Dermis microvascular lymphatic vessel endothelial cell (primary cell): ENCODE measurements at places on chromosomes 1 and 21. TPM values are rescaled to one million over a fixed set of nuclear protein-coding genes. Genes with fewer than 3 reads are reported as not detected.

GRCh38 chr1:13622446-13622845 lies 38.8 kb downstream of the PDPN start:
- no peak for DNase-seq

- DNase-seq = no peak
These were observed 107.7 kb downstream of the NIBAN1 start for GRCh38 chr1:184866586-184866985.

DNA sequence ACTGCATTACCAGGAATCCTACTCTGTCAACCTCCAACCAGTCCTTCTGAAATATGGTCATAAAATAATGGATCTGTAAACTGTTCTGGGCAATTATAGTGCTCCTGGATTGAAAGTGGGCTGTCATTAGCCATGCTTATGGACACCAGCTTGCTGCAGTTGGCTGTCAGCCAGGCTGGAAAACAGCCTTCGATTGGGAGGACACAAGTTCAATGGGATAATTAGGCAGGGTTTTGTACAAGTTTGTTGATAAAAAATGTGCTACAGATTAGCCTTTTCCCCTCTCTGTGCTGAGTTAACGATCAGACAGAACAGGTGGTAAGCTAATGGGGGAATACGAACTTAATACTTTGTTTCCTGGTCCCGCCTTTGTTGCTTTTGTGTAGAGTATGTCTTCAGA lies 413.9 kb downstream of the DUSP10 start:
- no peak for DNase-seq

DNA sequence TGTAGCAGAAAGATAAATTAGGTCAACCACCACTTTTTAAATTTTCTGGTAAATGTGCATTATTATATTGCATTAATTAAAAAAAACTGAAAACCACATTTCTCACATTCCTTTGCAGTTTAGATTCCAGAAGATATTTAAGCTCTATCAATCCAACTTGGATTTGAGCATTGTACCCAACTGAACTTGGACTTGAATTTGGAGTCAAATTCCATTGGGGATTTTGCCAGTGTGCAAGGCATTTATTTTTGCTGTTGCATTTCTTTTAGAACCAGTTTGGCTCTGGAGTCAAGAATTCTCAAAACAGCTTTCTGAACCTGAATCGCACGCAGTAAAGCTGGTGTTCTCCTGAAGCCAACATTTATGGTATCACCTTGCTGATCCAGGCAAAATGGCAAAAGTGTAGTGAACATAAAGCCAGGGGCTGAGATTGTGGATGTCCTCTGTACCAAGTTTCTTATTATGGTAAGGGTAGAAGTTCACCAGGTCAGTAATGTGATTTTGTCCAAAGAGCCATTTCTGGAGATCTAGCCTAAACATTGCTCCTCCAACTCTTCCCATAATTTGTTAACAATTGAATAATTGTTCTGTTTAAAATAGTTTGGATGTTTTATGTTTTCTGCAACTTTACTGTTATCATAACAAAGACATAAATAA lies 890.9 kb downstream of the LRRIQ3 start:
- no peak for DNase-seq

- DNase-seq = no peak
These were observed 44.4 kb downstream of the RWDD3 start for GRCh38 chr1:95278173-95279006.

- DNase-seq = peak; percentile 86
These were observed at the start of gene LRRC42 for GRCh38 chr1:53946252-53947171. Gene LRRC42 (plus strand): TSS chr1:53946350. CDS start chr1:53952000, 5,650 bp downstream.

GRCh38 chr1:159144571-159144970 lies 26.8 kb upstream of the CADM3 start:
- no peak for DNase-seq

DNA sequence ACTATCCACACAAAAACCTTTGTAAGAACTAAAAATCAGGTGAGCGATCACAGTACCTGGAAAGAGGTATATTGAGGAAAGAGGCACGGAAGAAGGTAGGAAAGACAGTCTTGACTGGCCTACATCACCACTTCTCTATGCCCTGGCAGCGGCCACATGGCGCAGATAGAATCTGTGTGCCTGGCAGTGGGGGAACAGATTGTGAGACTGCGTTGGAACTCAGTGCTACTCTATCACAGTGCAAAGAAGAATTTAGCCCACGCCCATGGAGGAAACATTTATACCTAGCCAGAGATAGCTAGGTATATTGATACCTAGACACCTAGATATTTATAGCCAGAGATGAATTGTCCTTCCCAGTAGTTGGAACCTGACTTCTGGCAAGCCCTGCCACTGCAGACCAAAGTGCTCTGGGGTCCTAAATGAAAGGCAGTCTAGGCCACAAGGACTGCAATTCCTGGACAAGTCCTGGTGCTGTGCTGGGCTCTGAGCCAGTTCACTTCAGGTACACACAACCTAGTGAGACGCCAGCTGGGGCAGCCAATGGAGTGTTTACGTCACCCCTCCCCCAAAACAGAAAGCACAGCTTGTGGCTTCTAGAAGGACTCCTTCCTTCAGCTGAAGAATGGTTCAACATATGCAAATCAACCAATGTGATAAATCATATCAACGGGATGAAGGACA lies 51.9 kb downstream of the DHX9 start:
- DNase-seq = no peak

GRCh38 chr1:5770981-5771765 lies 221.1 kb downstream of the NPHP4 start:
- DNase-seq = peak; percentile 29

- no peak for DNase-seq
These were observed 147.2 kb downstream of the PCP4 start for GRCh38 chr21:40014394-40014793.

GRCh38 chr1:210239349-210240111 lies 6.9 kb downstream of the SERTAD4 start:
- DNase-seq = peak; percentile 90

DNA sequence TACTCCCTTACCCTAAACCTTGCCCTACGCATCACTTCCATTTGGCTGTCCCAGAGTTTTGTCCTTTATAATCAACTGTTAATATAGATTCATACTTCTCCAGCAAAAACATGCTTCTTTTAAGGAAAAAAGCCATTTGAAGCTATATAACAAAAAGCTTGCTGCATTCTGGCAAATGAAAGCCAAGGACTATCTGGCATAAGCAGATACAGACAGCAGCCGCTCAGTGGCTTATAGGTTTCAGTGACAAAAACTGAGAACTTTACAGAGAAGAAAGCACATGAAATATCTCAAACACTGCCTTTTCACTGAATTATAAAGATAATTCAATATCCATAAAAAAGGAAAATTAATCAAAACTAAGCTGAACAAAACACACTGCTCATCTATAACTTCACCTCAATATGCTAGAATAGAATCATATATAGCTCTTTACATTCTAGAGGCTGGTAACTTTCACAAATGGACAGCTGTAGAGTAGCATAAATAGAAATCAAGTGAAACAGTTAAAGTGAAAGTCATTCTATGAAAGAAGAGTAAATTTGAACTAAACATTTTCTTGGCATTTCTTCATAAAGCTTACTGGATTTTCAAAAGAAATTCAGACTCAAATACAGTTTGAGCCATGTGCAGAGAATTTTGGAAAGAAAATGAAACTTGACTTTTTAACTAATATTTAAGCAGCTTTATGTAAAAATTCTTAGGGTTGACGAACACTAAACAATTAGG lies 19.6 kb downstream of the CDC42BPA start:
- no peak for DNase-seq

DNA sequence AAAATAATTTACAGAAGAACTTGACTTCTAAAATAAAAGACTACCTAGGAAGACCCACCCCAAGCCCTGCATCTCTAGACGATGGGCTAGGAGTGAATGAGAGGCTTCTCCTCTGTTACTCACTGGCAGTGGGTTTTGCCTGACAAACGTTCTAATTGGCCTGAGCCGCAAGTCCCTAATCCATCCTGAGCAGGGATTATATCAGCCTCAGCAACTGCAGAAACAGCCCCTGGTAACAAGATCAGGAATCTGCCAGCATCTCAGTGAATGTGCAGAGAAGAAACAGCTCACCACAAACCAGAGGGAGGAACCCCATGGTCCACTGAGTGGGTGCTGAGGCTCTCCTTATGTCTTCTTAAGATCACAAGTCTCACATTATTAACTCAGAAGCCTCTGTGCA lies 240.6 kb downstream of the BRINP2 start:
- no peak for DNase-seq

- DNase-seq = no peak
These were observed 437.1 kb downstream of the RWDD3 start for GRCh38 chr1:95671098-95671497.

- peak; percentile 78 for DNase-seq
These were observed 42.5 kb downstream of the LGR6 start for GRCh38 chr1:202235856-202236837.

DNA sequence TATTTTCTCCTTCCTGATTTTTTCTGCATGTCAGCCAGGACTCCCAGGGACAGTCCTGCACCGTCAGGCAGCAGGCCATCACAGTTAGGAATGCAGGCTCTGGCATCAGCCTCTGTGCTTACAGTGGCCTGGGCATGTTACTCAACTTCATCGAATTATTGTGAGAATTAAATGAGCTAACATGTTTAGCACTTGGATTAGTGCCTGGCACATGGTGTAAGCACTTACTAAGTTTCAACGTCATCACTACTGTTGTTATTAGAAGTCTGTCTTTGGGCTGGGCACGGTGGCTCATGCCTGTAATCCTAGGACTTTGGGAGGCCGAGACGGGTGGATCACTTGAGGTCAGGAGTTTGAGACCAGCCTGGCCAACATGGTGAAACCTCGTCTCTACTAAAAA lies 45.1 kb downstream of the SCCPDH start:
- DNase-seq = no peak

GRCh38 chr21:41478319-41479177 lies 29.4 kb downstream of the TMPRSS2 start:
- DNase-seq = no peak

- no peak for DNase-seq
These were observed 37.3 kb downstream of the WNT2B start for GRCh38 chr1:112546076-112546475.

- no peak for DNase-seq
These were observed 17.0 kb upstream of the KNCN start for GRCh38 chr1:46568461-46568891.

DNA sequence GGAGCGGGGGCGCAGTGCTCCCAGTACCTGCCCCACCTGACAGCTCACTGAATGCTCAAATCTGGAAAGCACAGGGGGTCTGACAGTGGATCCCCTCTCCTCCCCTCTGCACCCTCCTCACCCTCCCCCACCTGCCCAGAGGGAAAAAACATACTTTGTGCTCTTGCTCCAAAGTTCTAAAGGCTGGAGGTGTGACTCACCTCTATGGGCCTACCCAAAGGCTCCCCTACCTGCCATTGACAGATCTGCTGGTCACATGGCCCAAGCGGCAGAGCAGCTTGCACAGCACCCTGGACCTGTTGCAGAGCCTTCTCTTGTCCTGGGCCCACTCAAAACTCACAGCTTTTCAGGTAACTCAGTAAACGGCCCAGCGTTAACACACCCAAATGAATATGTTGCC lies 55.7 kb downstream of the ADSS2 start:
- DNase-seq = no peak

- DNase-seq = no peak
These were observed 36.2 kb upstream of the LRRC8C start for GRCh38 chr1:89596698-89597097.

GRCh38 chr1:22967833-22968232 lies 4.8 kb downstream of the LACTBL1 start:
- DNase-seq = no peak

- peak; percentile 83 for DNase-seq
These were observed at the start of gene EFHD2 for GRCh38 chr1:15409388-15410222. Gene EFHD2 (plus strand): TSS chr1:15409888. CDS start chr1:15409972, 84 bp downstream.

- peak; percentile 52 for DNase-seq
These were observed at the start of gene C2CD2 for GRCh38 chr21:41953831-41954653. Gene C2CD2 (minus strand): TSS chr21:41954018. CDS start chr21:41953648, 370 bp downstream.

DNA sequence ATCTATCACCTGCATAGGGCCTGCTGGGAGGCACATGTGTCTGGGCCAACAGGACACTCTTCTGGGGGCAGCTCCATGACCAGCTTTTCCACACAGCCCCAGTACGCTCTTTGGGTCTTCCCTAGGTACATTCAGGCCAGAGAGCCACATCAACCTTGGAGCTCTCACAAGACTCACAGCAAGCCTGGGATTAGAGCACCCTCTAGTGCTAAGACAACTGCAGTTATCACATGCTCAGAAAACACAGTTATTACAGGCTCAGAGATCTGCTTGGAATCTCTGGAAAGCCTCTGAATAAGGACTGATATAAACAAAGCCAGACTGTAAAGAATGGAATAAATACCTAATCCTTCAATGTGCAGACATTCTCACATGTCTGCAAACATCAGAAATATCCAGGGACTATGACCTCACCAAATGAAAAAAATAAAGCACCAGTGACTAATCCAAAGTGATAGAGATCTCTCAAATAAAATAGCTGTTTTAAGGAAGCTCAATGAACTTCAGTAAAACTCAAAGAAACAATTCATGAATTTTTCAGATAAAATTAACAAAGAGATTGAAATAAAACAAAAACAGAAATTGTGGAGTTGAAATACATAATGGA lies 563.9 kb upstream of the NR5A2 start:
- DNase-seq = peak; percentile 46

- no peak for DNase-seq
These were observed 1.6 kb downstream of the HOOK1 start for GRCh38 chr1:59816318-59816878.

DNA sequence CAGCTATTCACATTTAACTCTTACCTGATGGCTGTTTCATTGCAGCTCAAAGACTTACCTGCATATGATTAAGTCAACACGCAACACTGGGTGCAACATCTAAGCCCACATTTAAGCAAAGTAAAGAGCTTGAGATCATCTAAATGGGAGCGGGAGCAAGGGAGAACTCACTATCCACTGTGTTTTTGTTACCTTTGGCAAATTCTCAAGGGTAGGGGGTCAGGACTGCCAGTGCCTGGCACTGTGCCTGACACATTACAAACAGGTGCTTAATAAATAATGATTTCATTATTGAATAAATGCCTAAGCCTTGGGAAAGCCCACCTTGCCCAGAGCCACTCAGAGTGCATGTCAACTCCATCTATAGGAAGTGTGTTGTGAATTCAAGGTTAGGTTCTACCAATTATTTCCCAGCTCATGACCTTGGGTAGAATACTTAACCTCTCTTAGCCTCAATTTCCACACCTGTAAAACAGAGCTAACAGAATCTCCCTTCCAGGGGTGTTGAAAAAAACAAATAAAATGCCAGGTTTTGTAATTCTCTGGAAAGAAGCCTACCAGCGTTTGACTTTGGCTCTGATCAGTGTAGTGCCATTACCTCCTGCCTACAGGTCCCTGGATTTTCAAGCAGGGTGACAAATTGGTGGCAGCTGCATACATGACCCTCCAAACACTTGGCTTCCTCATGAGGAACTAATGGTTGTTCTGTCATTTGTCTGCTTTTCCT lies 109.7 kb downstream of the TGFBR3 start:
- DNase-seq = no peak

- no peak for DNase-seq
These were observed 225.2 kb upstream of the TNR start for GRCh38 chr1:175968486-175969172.

Gene TNFRSF4
- total RNA-seq = 1.5 and 3.7 TPM in 2 replicates

Gene BCL2L15
- 0.13 TPM in 2 replicates for total RNA-seq

Gene LRRC3
- total RNA-seq = 0.77 and 1.8 TPM in 2 replicates

Gene FBLIM1
- total RNA-seq = 136 and 174 TPM in 2 replicates

Gene ETV3L
- total RNA-seq = under 0.01 TPM in 1 of 2 replicates, not detected in the other

Gene SH3BGR
- 0.13 and 0.51 TPM in 2 replicates for total RNA-seq

Gene OXCT2
- 3.6 and 5.9 TPM in 2 replicates for total RNA-seq

Gene LIN28A
- not detected in 2 replicates for total RNA-seq

Gene GPATCH3
- total RNA-seq = 8.2 and 10.1 TPM in 2 replicates

Gene SPOCD1
- total RNA-seq = 2.5 and 4.0 TPM in 2 replicates

Gene TMCC2
- total RNA-seq = 0.38 and 0.77 TPM in 2 replicates

Gene LCE1E
- not detected in 2 replicates for total RNA-seq

Gene C1orf87
- total RNA-seq = not detected in 2 replicates

Gene NBPF12
- 2.8 and 4.2 TPM in 2 replicates for total RNA-seq

Gene OR2AJ1
- total RNA-seq = not detected in 2 replicates

Gene LCE3E
- total RNA-seq = not detected in 2 replicates

Gene TIE1
- 667 and 1,206 TPM in 2 replicates for total RNA-seq
